G401 (cell line): ENCODE measurements at places on chromosomes 7 and 10. TPM values are rescaled to one million over a fixed set of nuclear protein-coding genes. Genes with fewer than 3 reads are reported as not detected.

The CYP26C1 gene
- total RNA-seq = 0.80 TPM in 1 of 2 replicates, not detected in the other

The ADCYAP1R1 gene
- total RNA-seq = not detected in 2 replicates

The UPK3B gene
- total RNA-seq = 20.1 and 24.1 TPM in 2 replicates

The CCDC3 gene
- not detected in 2 replicates for total RNA-seq

The IGF2BP3 gene
- total RNA-seq = 47.0 and 69.7 TPM in 2 replicates

The CDC14C gene
- total RNA-seq = 0.12 TPM in 1 of 2 replicates, not detected in the other

The CYP2C19 gene
- total RNA-seq = not detected in 2 replicates

The ZNF212 gene
- 11.6 and 15.9 TPM in 2 replicates for total RNA-seq

The NMT2 gene
- total RNA-seq = 11.7 and 17.9 TPM in 2 replicates

The DLX6 gene
- not detected in 2 replicates for total RNA-seq

The NME8 gene
- not detected in 2 replicates for total RNA-seq

The PAOX gene
- total RNA-seq = 11.7 and 13.9 TPM in 2 replicates

The CFAP58 gene
- 0.37 and 2.0 TPM in 2 replicates for total RNA-seq

The CDNF gene
- 0.27 and 0.49 TPM in 2 replicates for total RNA-seq

The DDX21 gene
- 51.8 and 80.4 TPM in 2 replicates for total RNA-seq

The NUDT1 gene
- 31.4 and 37.8 TPM in 2 replicates for total RNA-seq

The SAMD9 gene
- not detected in 2 replicates for total RNA-seq

The VWDE gene
- total RNA-seq = 0.37 TPM in 1 of 2 replicates, not detected in the other

The VAX1 gene
- not detected in 2 replicates for total RNA-seq

The FANK1 gene
- total RNA-seq = 3.1 and 4.8 TPM in 2 replicates

The C7orf57 gene
- total RNA-seq = 0.47 and 0.49 TPM in 2 replicates

The WNT8B gene
- total RNA-seq = 0.44 TPM in 1 of 2 replicates, not detected in the other

The HOGA1 gene
- total RNA-seq = 8.0 and 8.1 TPM in 2 replicates

The CRYGN gene
- not detected in 2 replicates for total RNA-seq

The GNG11 gene
- not detected in 2 replicates for total RNA-seq

The MYH16 gene
- not detected in 2 replicates for total RNA-seq

The CTNNA3 gene
- not detected in 2 replicates for total RNA-seq

The TTYH3 gene
- total RNA-seq = 17.7 and 18.7 TPM in 2 replicates
